IMR-90 (cell line): ENCODE measurements at places on chromosomes 11 and 22.
A peak's percentile ranks its signal among the peaks of the same experiment; 100 is the strongest.

- no peak for DNase-seq
Observed at GRCh38 chr11:72754149-72754543, 1.9 kb upstream of the ARAP1 start.

GRCh38 chr11:90851196-90851595 is 628.3 kb upstream of the CHORDC1 start:
- no peak for DNase-seq

DNA sequence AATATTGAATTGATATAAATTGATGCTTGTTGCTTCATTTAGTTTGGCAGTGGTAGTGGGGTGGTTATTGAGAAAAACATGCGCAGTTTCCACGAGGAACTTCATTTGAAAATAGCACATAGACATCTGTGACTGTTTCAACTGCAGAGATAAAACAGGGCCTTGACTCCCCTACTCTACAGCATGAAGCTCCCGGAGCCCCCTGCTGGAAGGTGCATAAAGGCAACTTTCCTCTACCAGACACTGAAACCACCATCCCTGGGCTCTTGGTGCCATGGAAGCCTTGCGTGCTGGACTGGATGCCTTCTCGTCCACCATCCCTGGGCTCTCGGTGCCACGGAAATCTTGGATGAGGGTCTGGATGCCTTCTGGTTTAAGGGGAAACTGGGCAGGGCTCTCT is 195.9 kb downstream of the CSNK2A3 start:
- DNase-seq = peak; percentile 8

DNA sequence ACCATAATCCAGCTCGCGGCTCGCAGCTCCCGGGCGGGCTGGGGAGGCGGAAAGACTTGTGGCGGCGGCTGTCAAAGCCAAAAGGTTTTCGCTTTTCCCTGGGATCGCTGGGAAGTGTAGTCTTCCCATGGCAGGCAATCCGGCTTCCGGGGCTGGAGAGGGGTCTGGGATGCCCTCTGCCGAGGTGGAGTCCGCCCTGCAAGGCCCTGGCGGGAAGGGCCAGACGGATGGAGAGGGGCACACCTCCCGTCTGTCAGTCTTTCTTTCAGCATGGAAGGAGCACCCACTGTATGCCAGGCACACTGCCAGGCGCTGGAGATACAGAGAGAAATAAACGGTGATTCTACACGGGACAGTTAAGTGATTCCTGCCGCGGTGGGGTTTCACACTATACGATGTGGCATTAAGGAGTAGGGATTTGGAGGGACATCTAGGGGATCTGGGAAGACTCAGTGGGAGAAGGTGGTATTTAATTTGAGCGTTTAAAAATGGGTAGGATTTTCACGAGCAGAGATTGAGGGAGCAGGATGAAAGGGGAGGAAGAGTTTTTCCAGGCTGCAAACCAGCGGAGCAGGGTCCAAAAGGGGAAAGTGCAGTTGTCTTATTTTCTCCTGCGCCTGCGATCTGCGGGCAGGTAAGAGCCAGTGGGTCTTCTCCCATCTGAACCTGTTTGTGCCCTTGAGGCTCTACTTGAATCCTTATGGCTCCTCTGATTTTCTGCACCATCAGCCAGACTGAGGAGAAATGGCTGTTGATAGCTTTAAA is at the start of gene BACE1:
Gene BACE1 (minus strand): TSS at position 60 of the 765 bp plus-strand sequence. CDS start 461 bp downstream, outside the sequence.
- DNase-seq = peak; percentile 80

DNA sequence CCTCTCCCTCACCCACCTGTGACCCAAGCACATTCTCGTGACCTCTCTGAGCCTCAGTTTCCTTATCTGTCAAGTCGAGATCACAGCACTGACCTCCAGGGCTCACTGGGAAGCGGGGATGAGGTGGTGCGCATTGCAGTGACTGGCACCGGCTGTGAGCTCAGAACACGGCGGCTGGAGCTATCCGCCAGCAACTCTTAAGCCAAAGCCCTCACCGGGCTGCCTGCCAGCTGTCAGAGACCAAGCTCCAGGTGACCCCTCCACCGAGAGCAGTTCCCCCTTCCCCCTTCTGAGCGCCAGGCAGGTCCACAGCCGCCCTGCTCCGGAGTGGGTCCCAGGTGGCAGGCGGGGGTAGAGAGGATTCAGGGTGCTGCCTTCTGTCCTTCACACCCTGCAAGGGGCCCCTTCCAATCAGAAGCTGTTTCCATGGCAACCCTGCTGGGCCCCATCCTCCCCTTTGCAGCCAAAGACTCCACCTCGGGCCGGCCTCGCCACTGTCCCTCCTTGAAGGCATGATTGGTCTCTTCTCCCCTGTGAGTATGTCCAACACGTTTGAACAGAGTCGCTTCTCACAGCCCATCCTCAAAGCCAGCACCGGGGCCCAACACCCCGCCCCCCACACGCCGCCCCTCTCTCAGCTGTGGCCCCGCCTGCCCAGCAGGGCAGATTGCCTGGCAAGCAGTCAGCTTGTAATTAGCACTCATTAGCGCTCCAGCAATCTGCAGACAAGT is 98.7 kb downstream of the WNT7B start:
- DNase-seq = no peak

- no peak for DNase-seq
Observed at GRCh38 chr11:40094954-40095353, 1364.5 kb downstream of the LRRC4C start.
